NCI-H226 (cell line): ENCODE measurements at places on chromosomes 16 and 17.

DNA sequence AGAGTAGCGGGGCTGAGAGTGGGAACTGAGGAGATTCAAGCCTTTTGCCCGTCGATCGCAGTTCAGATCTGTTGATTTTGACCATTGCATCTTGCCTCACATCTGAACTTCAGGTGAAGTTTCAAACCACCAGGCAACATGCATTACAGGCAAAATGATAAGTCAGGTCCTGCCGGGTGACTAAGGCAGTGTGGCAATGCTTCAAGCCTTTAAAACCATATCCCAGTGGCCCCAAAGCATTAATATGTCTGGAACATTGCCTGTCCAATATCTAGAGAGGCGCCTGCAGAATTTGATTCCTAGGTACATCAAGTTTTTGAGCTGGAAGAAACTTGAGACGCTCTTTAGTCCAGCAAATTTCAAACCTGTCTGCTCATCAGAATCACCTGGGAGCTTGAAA is 502.8 kb downstream of the MAF start:
- DNase-seq = no peak

DNA sequence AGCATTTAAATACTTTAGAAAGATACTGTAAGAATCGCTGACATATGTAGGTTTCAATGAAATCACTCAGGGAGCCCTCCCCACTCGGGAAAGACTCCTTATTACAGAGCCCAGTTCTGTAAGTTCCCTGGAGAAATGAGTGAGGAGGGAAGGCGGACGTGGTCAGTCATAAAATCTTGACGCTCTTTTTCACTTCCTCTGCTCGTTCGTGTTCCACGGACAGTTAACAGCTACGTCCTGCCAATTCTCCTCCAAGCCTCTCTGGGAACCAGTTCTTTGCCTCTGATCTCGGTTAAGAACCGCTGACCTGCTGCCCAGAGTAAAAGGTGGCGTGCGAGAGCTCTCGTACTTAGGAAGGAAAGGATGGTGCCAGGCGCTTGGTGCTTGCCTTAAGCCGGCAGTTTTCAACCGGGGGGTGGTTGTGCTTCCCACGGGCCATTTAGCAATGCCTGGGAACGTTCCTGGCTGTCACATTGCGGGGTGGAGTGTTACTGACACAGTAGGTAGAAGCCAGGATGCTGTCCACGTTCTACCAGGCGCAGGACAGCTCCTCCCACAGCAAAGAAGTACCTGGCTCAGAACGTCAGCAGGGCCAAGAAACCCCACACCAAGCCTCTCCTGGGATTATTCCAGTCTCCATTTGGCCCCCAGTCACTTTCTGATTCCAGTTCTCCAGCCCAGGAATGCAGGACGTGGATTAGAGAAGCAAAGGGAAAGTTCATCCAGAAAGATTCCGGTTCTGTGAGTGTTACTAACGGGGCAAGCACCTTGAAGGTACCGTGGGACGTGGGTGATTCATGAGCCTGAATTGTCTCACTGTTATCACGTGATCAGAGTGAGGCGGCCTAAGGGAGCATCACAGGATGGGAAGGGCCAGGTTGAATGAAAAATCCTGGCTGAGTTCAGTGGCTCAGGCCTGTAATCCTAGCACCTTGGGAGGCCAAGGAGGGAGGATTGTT is 87.7 kb downstream of the MRM3 start:
- peak; percentile 98 for DNase-seq

GRCh38 chr17:44722254-44722653 is 13.8 kb downstream of the DBF4B start:
- no peak for DNase-seq

GRCh38 chr17:79620207-79621038 is 9.6 kb upstream of the RBFOX3 start:
- DNase-seq = no peak

DNA sequence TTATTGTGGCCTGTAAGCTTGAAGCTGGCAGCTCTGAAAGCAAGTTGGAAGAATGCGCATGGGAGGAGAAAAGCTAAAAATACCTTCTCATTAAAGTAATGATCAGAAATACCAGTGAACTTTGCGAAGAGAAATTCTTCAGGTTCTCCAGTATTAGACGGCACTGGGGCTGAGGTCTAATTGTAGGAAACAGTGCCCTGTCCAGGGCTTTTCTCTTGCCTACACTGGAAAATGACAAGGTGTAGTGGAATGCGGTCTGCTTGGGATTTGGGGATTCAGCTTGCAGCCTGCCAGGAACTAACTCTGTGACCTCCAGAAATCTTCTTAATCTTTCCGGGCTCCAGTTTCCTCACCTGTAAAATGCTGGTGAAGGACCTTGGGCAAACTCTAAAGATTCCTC is 53.3 kb upstream of the KCNJ16 start:
- DNase-seq = no peak

GRCh38 chr16:47734987-47735594 is 274.0 kb downstream of the PHKB start:
- peak; percentile 56 for DNase-seq

GRCh38 chr16:74717367-74717766 is 16.7 kb upstream of the MLKL start:
- DNase-seq = no peak

DNA sequence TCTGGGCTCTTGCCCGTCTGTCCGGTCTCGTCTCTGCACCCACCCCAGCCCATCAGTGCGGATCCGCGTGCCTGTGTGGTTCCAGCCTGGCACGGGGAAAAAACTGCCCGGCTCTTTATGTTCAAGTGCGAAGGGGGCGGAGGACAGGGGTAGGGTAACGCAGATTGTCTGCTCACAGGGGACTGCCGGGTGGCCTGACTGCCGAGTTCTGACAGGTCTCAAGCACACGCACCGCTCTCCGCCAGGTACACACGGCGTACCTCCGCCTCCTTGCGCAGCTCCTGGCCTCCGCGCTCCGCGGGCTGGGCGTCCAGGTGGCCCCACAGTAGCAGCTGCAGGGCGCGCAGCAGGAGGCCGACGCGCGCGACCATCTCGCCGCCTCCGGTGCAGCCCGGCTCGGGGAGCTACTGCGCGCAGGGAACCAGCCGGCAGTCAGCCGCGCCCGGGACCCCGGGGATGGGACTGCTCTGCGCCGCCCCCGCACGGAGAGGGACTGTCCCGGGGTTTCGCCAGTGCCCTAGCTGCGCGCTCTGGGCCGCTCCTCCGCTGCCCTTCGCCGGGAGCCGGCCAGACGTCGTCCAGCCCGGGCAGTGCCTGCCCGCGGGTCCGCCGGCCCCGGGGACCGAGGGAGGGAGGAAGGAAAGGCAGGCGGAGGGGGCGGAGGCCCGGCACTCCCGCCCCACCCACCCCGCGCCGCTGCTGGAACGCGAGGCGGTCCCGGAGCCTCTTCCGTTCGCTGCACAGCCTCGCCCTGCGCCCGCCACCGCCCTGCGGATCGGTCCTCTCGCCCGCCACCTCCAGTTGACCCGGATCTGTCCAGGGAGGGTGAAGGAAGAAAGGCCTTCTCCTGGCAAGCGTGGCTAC is at the start of gene MMP28:
MMP28 (minus strand) TSS at position 635 of the 864 bp plus-strand sequence; CDS start at position 371, 264 bp downstream.
- DNase-seq = no peak

GRCh38 chr16:72604375-72604774 is 432.4 kb upstream of the PMFBP1 start:
- no peak for DNase-seq

DNA sequence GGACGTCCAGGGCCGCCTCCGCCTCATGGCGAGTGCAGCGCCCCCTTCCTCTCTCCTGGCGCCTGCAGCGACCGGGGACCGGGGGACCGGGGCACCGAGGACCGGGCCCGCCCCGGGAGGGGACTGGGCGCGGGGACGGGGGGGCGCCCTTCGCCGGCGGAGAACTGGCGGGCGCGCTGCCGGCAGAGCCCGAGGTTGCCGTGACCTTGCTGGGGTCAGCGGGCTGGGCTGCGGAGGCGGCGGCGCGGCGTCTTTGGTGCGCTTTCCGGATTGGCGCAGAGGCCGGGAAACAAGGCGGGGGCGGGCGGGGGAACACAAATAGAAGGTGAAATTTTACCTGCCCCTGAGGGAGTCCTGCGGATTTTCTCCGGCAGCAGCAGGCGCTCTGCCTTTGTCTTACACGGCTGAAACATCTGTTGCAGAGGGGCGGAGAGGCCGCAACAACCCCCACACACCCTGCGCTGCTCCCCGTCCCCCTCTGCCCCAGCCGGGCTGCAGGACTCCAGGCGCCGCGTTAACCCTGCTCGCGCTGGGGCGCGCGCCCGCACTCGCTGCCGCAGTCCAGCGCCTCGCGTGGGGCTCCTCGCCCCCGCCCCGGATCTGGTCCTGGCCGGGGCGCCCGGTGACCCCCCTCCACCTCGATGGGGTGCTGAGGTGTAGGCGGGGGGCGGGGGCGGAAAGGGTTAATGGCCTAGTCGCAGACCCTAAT is 53.5 kb downstream of the SREBF1 start:
- DNase-seq = no peak

- DNase-seq = no peak
These were observed 3.3 kb downstream of the ZNF652 start for GRCh38 chr17:49358641-49359247.

GRCh38 chr17:47802341-47803022 is 19.1 kb downstream of the OSBPL7 start:
- no peak for DNase-seq

GRCh38 chr16:2022723-2023091 is 3.1 kb downstream of the NPW start:
- DNase-seq = peak; percentile 71

- no peak for DNase-seq
These were observed 70.0 kb downstream of the HS3ST3A1 start for GRCh38 chr17:13531721-13532120.

GRCh38 chr16:17078931-17079631 is 391.7 kb downstream of the XYLT1 start:
- no peak for DNase-seq

DNA sequence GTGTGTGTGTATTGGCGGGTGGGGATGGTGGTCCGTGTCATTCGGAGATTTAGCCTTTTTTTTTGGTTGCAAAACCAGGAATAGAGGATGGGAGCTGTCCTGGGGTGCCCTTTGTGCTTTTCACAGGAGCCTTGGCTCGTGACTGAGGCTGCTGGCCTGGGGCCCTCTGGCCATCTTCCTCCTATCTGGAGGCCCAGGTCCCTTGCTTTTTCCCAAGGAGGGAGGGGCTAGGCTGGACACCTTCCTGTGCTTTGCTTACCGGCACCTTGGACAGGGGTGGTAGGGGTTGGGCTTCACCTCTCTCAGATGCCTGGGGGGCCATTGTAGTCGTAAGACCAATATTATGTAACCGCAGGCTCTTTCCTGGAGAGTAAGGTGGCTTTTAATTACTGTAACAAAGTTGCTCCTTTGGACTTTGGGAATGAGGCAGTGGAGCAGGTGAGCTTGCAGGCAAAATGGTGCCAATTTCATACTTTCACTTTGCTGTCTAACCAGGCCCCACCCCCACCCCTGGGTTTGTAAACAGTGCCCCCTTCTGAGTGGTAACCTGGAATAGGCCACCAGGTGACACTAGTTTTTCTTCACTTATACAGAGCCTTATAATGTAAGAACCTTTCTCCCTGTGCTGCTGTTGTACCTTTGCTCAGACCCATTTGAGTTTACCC is 1.2 kb downstream of the DYNLL2 start:
- no peak for DNase-seq

DNA sequence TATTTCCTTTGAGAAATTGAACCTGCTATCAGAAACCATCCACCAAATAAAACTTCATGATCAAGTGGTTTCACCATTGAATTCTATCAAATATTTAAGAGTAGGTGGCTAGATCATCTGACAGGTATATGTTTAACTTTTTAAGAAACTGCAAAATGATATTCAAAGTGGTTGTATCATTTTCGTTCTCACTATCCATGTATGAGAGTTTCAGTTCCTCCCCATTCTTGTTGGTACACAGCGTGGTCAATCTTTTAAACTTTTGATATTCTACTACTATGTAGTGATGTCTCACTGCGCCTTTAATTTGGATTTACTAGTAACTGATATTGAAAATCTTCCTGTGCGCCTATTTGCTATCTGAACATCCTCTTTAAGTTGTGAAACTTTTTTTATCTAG is 163.7 kb downstream of the CYB561 start:
- no peak for DNase-seq
